A549 treated with CORT108297 at 1 μM for 4 hours (cell line): ENCODE measurements at places on chromosomes 6 and 20. TPM values are rescaled to one million over a fixed set of nuclear protein-coding genes. Genes with fewer than 3 reads are reported as not detected.

TMEM244 gene
- not detected in 5 replicates for total RNA-seq

MYH7B gene
- total RNA-seq = 0.03 to 0.15 TPM (median 0.14 TPM) in 4 of 5 replicates, not detected in the other

SOX18 gene
- 1.1 to 2.4 TPM (median 2.0 TPM) in 5 replicates for total RNA-seq

SCUBE3 gene
- 0.03 to 0.07 TPM (median 0.06 TPM) in 5 replicates for total RNA-seq

MEI4 gene
- not detected in 5 replicates for total RNA-seq
